NCI-H524 treated with DMSO at 0.1 percent for 48 hours (cell line): ENCODE measurements at places on chromosomes 1 and 21.

GRCh38 chr21:17673261-17674020 lies 60.7 kb upstream of the BTG3 start:
- no peak for DNase-seq

- DNase-seq, result no peak
Observed at GRCh38 chr1:87017998-87018672, 103.7 kb downstream of the HS2ST1 start.

- DNase-seq, result no peak
Observed at GRCh38 chr1:236392182-236392581, 1.9 kb upstream of the EDARADD start.

DNA sequence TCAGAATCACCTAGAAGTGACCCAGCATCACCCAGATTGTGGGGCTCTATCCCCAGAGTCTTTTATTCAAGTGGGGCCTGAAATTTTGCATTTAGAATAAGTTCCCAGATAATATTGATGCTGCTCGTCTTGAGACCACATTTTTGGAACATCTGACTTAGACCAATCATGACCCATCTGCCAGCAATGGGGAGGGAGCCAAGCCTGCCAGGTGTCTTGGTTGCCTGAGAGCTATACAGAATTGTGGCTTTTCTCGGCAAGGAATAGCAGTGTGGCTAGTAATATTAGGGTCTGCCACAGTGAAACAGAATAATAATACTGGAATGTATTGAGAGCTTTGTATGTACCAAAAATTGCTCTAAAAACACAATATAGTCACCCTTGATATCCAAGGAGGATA lies 31.1 kb upstream of the RGS8 start:
- no peak for DNase-seq

DNA sequence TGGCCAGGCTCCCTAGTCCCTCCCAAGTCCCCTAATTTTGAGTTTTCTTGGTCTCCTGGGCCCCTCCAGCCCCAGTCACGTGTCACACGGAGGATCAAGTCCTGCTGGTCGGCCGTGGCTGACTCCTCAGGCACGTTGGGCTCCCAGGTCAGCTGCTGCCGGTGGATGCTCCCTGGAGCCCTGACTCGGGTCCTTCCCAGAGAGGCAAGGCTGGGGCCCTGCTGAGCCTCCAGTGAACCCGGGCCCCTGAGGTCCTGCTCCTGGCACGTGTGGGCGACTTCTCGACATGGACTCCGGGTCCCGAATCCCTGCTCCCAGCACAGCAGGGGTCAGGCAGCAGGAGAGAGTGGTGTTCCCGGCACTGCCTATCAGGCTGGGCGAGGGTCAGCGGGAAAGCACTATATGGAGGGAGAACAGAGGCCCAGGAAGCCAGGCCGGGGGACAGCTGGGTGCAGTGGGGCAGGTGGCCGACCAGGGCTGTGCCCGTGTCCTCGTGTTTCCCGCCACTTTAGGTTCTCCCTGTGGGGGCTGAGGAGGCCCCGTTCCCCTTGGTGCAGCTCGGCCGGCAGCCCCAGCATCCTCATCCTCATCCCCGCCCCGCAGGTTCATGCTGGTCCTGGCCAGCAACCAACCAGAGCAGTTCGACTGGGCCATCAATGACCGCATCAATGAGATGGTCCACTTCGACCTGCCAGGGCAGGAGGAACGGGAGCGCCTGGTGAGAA lies 13.2 kb downstream of the TMEM240 start:
- DNase-seq, result no peak

DNA sequence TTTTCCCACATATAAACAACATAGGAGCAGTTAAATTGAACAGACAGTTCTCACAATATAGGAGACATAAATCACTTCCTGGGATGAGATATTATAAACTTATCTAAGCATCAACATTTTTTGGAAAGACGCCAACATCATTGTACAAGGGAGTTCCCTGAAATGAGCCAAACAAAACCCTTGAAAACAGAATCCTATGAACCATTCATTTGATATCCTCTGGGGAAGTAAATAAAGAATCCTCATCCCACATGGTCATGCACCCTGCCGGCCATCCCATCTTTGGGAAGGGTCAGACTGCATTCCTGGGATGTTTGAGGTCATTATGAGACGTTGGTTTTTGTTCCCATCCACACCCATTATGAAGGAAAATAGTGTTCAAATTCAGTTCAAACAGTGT lies 111.8 kb upstream of the USP25 start:
- DNase-seq, result no peak

DNA sequence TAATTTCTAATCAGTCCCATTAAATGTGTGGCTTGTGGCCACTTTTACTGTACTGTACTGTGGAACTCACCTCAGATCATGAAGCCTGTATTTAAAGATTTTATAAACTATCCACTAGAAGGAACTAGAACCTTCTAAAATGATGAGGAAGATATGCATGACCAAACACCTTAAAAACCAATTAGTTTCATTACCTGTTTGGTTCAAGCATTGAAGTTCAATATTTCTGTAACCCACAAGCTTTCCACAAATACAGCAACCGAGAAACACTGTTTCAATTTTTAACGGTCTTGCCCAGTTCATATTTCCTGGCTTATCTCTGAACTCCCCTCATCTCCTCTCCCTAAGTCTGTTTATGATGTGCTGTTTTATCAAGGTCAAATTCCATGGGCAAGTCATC lies 264.3 kb upstream of the PLD5 start:
- no peak for DNase-seq

- DNase-seq, result no peak
Observed at GRCh38 chr21:36422279-36423098, 37.3 kb downstream of the CHAF1B start.

- DNase-seq, result no peak
Observed at GRCh38 chr1:245582026-245582425, 427.2 kb downstream of the KIF26B start.

DNA sequence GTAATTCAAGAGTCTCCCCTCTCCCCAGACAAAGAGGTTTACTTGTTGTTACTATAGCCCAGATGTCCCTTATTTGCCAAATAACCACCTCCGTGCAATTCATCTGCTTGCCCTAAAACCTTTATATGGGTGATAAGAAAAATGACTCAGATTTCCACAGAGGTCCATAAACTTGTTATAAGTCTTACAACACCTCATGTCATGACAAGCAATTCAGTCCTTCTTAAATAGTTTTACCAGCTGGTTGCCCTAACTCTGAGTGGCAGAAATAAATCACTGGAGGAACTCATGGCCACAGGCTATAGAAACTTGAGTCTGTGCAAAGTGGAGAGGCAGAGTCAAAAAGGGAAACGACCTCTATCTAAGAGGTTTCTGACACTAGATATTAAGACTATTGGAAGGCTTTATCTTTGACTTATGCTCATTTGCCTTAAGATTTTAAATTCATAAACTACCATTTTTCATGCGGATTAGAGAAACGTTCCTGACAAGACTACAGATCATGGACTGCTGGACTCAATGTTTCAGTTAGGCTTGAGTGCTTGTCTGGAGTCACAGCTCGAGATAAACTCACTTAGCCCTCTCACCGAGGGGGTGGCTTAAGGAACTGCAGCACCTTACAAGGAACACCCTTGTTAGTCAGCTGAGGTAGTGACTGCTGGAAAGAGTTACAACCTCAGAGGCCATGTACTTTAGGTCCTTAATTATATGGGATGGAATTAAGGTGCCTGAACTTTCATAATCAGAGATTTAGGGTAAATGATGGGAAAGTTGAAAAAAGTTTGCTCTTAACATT lies 662.5 kb upstream of the USP24 start:
- DNase-seq, result no peak

DNA sequence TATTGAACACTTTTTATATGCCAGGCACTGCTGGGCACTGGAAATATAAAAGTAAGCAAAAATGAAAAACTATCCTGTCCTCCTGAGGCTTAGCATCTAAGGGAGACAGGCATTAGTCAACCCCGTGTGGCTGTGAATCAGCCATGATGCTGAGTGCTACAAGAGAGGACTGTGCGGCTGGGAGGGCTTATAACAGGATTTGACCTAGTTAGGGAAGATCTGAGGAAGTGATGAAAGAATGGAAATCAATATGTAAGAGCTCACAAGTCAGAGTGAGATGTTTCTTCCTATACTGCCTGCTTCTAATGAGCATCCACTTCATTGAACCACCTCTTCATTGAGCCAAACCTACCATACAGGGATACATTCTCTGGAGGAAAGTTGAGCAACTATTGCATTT lies 15.1 kb downstream of the TRIM45 start:
- DNase-seq, result no peak

- peak; percentile 92 for DNase-seq
Observed at GRCh38 chr1:31376375-31377134, 3.7 kb upstream of the FABP3 start.

DNA sequence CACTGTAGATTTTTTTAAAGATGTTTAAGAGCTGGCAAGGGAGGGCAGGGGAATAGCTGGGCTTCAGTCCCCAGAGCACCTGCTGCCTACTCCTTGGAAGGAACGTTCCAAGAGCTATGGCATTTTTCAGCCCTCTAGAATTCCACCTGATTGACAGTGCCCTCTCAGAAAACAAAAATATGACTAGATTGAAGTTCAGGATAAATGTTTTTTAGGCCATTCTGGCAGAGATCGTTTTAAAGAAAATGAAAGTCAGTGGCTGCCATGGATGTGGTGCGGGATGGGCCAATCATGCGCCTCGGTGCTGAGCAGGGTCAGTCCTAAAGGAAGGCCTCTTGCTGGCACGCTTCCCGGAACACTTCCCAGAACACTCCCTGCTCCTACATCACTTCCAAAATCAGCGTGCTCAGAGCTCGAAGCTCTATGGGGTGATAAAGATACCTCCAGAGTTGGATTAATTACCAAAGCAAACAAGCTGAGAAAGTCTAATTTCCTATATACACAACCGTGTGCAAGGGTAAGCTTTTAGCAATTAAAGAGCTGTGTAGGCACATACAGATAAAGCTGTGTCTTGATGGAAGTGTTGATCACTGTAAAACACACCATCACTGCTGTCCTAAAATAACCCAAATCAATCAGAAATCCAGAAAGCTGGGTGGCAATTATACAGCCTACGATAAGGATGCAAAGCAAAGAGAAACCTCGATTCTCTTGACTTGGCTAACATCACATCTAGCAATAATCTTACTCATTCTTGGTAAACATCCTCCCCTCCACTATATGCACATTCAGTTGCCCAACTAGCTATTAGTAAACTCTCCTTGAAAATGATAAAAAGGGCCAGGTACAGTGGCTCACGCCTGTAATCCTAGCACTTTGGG lies 34.6 kb downstream of the TGFBR3 start:
- DNase-seq, result no peak

DNA sequence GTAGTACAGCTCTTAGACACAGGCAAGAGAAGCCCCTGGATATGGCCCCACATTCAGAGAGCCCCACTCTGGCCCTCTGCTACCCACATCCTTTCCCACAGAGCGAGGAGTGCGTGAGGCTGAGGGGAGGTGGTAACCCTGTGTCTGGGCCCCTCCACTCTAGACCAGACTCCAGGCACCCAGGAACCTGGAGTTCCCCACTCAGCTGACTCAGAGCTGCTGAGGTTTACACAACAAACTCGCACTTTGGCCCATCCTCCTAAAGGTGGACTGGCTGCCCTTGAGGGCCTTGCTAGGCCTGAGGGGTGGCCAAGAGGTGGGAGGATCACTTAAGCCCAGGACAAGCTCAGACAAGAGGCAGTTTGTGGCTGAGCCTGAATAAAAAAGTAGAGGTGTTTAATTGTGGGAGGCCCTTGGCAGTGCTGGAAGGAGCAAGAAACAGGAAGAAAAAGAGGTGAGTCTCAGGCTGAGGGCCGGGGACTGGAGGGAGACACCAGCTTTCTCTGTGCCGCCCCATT lies 10.7 kb downstream of the MR1 start:
- DNase-seq, result no peak
